ENCODE measurements at places on chromosomes 3 and 15.

- no peak for DNase-seq
Measured at GRCh38 chr15:55008421-55008820, 188.3 kb downstream of the RSL24D1 start.

DNA sequence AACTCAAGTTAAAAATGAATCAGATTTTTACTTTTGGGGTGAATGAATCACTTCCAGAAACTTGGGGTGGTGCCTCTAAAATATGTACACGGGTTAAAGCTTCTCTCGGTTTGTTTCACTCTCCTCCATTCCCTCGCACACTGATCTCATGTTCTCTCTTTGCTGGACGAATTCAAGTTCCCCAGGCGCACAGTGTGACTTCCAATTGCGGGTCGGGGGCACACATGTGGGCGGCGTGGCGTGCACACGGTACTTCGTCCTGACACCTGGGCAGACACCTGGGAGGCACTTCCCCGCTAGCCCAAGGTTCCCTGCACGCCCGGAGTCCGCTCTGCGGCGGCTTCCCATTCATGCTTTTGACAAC lies 692 bp downstream of the SCAANT1 start:
- DNase-seq = no peak

DNA sequence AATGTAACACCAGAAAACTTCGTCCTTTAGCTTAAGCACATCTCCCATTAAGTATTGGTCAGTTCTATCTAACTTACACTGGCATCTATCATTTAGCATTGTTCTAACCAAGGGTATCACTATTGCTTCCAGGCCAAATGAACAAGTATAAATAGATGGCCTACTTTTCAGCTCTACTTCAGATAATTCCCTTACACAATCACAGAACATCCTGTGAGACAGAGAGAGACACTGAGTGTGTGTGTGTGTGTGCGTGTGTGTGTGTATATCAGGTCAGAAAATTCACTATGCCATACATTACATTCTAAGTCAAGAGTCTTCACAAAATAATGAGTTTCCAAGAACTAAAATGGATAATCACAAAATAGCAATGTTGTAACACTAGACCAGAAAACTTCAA lies 39.1 kb downstream of the SCAPER start:
- DNase-seq = no peak

GRCh38 chr15:77786956-77787355 lies 154.2 kb upstream of the LINGO1 start:
- no peak for DNase-seq

DNA sequence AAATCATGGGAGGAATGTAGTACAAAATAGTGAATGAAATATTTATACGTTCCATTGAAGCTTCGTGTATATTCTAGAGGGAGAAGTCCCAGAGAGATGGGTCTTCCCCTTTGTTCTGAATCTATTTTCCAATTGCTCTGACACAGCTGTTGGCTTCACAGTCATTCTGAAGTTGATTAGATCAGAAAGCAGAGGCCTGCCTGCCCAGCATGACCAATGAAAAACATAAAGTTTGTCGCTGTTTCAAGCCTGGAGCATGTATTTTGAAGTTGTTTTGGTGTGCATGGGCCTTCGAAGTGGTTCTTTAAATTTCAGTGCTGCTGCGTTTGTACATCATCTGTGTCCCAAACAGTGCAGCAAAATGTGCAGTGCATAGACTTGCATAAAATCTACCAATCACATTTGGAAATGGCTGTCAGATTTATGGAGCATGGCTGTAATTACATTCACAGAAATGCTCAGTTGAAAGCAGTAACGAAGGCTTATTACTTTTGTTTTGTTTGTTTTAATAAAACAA lies 31.0 kb upstream of the RBMS3 start:
- DNase-seq = no peak

Measured in NCI-H1436 (cell line).